ENCODE measurements at places on chromosomes 3 and 15. TPM values are rescaled to one million over a fixed set of nuclear protein-coding genes. Genes with fewer than 3 reads are reported as not detected.

Gene RARRES1
- not detected for total RNA-seq

- no peak for DNase-seq
These were observed 63.2 kb upstream of the RASGRP1 start for GRCh38 chr15:38627689-38628277.

Gene CLDN16
- 0.26 TPM for total RNA-seq

DNA sequence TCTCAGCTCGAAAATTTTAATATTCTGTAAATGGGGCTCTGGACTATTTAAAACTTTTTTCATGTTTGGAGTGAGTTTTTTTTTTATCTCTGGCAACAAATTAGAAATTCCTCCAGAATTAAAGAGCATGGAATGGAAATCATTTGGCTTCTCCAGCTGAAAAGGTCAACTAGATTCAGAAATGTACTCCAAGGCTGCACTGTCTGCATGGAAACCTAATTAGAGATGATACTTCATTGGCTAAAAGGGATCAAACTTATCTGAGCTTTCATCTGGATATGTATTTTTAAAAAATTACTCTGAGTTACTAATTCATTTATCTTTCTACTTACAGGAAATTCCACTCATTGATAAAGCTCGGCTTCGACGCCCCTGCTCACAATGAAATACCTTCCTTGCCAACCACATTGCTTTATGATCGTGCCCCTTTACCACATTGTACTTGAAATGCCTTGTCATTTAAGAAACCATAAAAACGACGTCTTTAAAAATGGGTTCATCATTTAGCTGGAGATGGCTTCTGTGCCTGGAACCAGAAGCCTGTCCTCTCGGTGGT, 285.5 kb upstream of the ICE2 start:
- no peak for DNase-seq

DNA sequence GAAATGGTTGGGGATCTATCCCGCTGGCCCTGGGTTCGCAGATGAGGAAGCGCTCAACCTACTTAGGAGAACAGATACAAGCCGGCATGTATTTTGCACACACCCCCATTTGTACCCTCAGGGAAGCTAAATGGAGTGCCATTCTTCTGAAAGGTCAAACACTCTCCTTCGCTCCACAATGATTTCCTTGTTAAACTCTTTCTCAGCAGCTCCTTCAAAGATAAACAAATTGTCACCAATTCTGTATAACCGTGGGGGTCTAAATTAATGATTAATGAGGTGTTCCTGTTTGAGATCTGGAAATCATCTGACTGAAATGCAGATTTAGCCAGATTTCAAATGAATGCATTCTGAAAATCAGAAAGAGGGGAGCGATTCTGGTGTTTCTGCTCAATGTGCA, 124.0 kb downstream of the MEGF11 start:
- DNase-seq: no peak

GRCh38 chr15:41333026-41333562, 413 bp downstream of the NUSAP1 start:
- DNase-seq: peak; percentile 49

DNA sequence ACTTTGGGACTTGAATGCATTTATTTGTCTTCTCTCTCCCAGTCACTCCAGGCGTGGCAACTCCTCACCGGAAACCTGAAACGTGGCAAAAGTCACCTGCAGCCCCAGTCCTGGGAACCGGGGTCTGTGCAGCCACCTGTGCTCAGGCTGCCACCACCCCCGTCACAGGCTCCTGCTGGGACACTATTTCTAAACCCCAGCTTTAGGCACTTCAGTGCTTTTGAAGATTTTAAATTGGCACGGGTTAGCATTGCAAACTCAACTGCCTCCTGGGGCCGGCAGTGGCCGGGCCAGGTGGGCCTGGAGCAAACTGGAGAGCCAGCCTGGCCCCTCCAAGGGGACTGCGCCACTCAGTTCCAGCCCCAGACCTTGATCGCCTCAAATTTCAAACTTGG, 146.7 kb upstream of the IQSEC1 start:
- DNase-seq: no peak

DNA sequence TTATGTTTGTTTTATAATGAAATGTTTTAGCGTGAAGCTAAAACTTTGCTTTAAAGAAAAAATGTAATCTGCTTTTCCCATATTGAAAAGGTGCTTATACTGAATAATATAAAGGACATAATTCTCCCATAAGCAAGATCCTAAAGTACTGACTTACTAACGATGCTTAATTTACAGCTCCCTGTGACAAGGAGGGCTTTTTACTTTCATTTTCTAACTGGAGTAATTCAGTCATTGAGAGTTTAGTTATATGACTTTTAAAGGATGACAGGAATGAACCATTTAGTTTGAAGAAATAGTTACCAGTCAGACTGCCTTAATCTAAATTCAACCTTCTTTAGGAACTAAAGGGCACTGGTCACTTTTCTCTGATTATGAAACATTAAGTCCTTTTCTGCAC, 19.3 kb upstream of the ZPLD1 start:
- peak; percentile 4 for DNase-seq

Gene EOMES
- total RNA-seq: not detected

Gene SOX14
- total RNA-seq: not detected

GRCh38 chr3:9332250-9333030, 30.4 kb upstream of the THUMPD3 start:
- no peak for DNase-seq

- peak; percentile 89 for DNase-seq
These were observed 1005.2 kb upstream of the CADM2 start for GRCh38 chr3:83953417-83954089.

Data from bronchial epithelial cell (primary cell).